NCI-H2081 treated with DMSO at 0.1 percent for 48 hours (cell line): ENCODE measurements at places on chromosomes 16 and 17.

DNA sequence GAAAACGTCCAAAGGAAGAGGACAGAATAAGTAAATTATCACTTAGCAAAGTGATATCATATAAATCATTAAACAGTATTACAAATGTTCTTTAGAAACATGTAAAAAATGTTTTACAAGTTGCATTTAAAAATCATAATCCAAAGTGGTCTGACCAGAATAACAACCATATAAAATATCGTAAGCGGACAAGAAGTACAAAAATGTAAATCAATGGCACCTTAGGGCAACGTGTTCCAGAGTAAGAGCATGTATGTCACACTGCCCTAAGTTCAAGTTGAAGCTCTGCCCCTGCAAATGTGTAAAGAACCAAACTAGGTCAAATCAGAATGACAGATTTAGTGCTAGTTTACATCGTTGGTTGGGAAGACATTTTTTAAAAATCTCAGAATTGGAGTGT, 11.4 kb downstream of the USP31 start:
- no peak for DNase-seq

DNA sequence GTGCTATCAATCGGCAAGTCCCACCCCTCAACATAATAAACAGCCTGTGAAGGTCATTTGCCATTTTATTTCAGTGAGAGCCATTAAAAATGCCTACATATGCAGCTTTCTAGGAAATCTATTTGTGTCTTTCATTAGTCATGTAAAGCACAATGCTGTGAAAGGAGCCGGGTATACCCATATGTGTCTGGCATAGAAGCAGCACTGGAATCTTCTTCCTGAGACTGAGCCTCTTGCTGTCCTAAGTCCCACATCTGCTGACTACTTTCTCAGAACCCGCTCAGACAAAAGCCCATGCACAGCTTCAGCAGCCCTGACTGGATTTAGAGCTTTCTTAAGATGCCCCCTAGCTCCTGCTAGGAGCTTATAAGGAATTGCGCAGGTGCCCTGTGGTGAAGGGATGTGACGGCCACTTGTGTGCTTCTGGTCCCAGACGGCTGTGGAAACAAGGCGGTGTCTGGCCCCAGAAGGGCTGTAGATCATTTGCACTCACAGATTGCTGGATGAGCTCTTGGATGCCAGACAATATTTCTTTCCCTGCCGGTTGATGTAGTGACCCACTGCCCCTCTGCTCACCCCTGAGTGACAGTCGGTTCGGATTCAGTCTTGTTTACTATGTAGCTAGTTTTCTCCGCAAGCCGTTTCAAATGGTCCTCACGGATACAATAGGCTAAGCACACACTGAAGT, 172.2 kb downstream of the ANKFN1 start:
- no peak for DNase-seq

DNA sequence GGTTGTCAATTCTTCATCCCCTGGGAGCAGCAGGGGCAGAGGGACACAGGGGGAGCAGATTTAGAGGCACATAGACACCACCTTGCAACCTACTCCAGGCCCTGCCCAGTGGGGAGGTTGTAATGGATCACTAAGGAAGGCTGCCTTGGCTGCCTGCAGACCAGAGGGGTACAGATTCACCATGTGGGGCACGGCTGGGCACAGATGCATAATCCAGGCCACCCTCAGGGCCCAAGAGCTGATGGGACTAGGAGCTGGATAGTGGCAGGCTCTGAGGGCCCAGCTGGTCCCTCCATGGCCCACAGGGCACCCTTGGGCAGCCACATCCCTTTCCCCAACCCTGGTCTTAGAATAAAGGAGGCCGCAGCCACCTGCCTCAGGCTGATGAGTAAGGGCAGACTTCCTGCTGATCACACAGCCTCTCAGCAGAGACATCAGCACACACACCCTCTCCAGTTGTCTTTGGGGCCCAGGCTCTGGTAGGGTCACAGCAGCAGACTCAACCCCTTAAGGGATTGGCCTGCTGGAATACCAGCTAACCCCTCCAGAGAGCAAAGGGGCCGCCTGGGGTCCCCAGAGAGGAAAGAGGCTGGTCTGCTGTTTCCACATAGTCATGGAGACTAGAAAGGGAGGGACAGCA, 224.9 kb downstream of the GSG1L start:
- DNase-seq: no peak

GRCh38 chr17:9200699-9201359, 179.5 kb downstream of the NTN1 start:
- no peak for DNase-seq

DNA sequence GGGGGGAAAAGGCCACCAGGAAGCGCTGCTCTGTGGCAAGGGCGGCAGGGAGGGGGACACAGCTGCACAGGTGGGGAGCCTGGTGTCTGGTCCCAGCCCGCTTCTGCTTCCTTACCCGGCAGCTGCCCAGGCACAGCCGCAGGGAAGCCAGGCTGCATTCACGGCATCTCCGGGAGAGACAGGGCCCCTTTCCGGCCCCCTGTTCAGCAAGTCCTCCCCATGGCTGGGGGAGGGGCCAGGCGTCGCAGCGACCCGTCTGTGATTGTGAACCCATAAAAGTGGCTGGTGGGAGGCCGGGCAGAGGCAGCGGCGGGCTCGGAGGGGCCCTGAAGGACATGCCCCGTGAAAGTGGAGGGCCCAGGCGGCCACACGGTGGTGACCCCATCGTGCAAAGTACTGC, 28.7 kb downstream of the SOX8 start:
- no peak for DNase-seq

- DNase-seq: no peak
These were observed 2.7 kb upstream of the SPG7 start for GRCh38 chr16:89505204-89506112.

GRCh38 chr16:51531271-51531670, 380.2 kb upstream of the SALL1 start:
- DNase-seq: no peak

DNA sequence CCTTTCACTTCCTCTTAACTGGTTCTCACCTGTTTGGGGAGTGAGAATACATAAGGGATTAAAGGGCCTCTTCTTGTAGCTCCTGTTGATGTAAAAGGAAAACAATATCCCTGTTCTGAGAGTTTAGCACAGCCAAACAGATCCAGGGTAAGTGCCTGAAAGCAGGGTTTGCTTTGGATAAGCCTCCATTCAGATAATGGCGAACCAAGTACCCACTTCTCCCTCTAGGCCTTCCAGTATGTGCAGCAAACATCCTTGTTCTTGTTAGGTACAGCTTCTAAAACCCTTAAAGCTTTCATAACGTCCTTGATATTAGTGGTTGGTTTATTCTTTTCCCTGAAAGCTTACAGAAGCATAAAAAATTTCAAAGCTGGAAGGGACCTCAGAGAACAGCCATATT, 130.6 kb upstream of the DNAH9 start:
- no peak for DNase-seq

GRCh38 chr16:2937170-2937569, 25.4 kb downstream of the FLYWCH1 start:
- no peak for DNase-seq

- DNase-seq: peak; percentile 83
These were observed at the start of gene MYBBP1A for GRCh38 chr17:4554997-4555799. Gene MYBBP1A (minus strand): TSS chr17:4555384. CDS start chr17:4555324, 60 bp downstream.

- DNase-seq: no peak
These were observed 47.3 kb downstream of the UBE2G1 start for GRCh38 chr17:4319221-4319620.

GRCh38 chr16:75660726-75661302, 13.2 kb downstream of the TERF2IP start:
- DNase-seq: no peak

DNA sequence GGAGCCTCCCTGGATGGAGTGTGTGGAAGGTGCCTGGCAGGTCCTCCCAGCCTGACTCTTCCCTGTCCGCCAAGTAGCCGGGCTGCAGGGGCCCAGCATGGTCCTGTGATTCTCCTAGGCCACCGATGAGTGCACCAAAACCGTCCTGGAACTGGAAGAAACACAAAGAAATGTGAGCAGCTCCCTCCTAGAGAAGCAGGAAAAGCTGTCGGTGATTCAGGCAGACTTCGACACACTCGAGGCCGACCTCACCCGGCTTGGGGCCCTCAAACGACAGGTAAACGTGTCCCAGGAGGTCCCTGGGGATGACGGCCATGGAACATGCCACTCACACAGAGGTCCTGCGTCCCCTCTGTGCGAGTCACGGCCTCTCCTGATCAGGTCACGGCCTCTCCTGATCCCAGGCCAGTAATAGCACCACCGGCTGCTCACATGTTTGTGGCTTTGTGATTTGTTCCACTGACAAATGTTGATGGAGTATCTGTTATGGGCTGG, 4.2 kb upstream of the GAA start:
- no peak for DNase-seq

- no peak for DNase-seq
These were observed 5.8 kb upstream of the MYCBPAP start for GRCh38 chr17:50502301-50502990.

DNA sequence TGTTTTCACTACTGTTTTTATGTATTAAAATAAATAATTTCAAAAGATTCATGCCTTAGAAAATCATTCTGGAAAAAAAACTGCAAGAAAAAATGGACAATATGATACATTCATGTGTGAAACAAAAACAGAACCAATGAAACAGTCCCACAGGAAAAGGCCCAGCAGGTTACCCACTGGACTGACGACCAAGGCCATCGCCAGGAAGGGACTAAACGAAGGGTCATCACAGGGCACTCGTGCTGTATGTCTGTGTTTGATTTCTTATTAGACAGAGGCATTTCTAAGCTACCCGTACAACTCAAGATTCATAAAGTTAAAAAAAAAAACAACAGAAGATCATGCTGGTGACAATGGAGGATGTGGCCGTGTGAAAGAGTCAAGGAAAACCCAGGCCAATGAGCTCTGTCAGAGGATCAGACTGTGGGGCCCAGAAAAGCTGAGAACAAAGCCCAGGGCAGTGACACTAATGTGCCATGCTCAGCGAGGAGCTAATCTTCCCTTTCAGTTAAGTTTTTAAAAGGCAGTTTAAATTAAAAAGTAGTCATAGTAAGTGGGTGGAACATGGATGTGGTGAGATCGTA, 31.8 kb downstream of the NSMCE1 start:
- no peak for DNase-seq

DNA sequence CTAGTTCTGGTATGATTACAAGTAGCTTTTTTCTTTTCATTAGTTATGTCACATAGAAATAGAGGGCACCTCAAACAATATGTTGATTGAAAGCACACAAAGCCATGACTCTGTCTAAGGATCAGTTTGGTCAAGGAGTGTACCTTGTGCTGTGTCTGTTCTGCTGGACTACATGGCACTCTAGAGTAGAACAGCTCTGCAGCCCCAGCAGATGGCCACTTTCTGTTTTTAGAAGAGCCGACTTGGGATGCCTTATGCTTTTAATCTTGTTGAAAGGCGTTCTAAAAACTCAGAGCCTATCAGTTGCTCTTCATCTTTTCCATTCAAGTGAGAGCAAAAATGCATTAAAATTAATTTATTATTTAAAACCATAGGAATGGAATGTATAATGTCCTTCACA, 49.3 kb upstream of the CA10 start:
- no peak for DNase-seq

- DNase-seq: no peak
These were observed 34.6 kb upstream of the AKTIP start for GRCh38 chr16:53537626-53538025.

DNA sequence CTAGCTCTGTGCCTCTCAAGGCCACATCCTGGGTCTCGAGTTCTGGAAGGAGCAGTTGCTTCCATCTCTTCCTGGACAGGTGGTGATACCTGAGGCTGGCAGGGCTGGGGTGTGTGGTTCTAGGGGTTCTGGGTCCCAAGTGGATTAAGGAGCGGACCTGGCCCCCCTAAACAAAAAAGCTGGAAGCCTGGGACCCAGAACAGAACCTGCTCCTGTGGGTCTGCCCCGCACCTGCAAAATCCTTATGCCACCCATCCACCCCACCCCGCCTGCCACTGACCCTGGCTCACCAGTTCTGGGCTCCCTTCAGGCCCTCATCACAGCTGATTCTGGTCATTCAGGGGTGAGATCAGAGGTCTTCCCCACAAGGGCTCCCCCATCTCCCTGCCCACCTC, 44.8 kb downstream of the ADCY7 start:
- no peak for DNase-seq

DNA sequence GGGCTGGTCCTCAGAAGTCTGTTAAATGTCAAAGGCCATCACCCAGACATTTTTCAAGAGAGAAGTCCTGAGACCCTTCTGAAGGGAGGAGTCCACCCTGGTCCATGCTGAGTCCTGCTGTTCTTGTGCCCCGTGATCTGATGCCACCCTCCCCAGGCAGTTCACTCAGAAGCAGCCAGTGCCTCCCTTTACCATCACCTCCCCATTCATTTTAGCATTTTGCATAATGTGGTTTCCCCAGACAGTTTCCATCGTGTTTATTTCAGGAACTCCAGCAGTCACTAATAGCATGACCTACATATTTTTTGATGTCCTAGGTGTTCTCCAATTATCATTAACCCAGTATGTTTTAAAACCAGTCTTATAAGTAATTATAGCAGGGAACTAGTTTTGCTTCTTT, 353.0 kb upstream of the CDH5 start:
- DNase-seq: no peak

- no peak for DNase-seq
These were observed 12.7 kb downstream of the TERF2IP start for GRCh38 chr16:75660321-75660720.

DNA sequence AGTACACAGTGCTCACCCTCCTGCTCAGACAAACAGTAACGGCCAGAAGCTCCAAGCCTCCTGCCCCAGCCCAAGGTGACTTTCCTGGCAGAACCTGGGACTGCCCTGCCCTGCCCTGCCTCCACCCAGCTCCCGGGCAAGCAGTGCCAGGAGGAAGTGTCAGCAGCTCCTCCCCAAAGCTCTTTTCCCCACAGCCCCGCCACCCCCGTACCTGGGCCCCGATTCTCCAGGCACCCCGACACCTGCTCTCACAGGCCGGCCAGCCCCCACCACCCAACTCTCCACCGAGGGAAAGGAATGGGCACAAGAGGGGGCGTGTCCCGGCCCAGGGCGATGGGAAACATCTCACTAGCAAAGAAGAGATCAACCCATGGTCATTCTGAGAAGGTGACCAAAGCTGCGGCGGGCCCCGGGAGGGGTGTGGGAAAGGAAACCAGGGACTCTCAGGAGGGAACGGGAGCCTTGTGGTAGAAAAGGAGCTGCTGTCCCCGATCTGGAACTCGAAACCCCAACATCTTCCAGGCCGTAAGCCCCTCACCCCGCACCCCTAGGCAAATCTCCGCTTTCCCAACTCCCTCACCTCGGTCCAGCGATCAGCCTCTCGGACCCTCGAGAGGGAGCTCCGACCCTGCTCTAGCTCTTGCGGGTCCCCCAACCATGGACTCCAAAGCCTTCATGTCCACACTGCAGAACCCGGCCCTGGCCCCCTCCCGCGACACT, 1.2 kb downstream of the BCAR1 start:
- DNase-seq: no peak

DNA sequence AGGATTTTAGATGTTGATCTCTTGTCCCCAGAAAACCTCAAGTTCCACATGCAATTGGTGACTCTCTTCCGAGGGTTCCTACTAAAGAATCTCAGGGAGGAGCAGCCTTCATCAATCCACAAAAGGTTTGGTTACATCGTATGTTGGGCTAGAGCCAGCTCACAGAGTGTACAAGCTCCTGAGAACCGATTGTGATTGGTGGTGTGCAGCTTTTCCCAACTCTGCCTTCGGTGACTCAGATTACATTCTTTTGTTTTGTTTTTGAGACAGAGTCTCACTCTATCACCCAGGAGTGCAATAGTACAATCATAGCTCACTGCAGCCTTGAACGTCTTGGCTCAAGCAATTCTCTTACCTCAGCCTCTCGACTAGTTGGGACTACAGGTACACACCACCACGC, 172.4 kb downstream of the PMP22 start:
- no peak for DNase-seq

- no peak for DNase-seq
These were observed 21.1 kb downstream of the ARHGAP27 start for GRCh38 chr17:45411348-45412105.
